ENCODE measurements at places on chromosomes 1 and 21.

DNA sequence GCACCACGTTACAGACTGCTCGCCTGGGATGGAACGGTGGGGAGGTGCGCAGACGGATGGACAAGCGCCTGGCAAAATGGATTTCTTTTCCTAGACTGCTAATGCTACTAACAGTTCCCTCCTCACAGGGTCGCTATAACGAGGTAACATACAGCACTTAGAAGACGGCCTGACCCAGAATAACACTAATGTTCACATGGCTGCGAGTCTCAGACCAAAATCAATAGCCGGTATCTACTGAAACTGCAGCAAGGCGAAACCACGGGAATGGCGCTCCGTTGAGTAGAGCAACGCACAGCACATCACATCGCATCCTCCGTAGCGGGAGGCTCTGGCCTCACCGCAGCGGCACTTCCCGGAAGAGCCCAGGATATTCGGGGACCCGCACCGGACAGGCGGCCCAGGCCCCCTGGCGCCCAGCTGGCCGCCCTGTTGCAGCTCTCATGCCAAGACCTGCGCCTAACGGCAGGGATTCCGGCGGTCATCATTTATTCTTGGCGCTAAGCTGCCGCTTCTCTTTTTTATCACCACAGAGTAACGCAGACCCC is 46.6 kb downstream of the VPS26C start:
- no peak for DNase-seq

GRCh38 chr1:6911021-6911941 is 126.0 kb downstream of the CAMTA1 start:
- no peak for DNase-seq

GRCh38 chr1:112501810-112502641 is 6.7 kb upstream of the WNT2B start:
- peak; percentile 59 for DNase-seq

DNA sequence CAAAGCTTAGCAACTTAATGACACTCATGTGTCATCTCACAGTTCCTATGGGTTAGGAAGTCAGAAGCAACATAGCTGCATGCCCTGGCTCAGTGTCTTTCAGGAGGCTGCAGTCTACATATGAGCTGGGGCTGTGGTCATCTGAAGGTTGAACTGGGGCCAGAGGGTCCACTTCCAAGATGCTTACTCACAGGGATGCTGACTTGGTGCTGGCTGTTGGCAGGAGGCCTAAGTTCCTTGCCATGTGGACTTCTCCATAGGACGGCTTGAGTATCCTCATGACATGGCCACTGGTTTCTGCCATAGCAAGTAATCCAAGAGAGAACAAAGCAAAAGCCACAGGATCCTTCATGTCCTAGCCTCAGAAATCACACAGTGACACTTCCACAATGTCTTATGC is 12.1 kb upstream of the FAM43B start:
- DNase-seq: no peak

- no peak for DNase-seq
These were observed 42.1 kb downstream of the NRIP1 start for GRCh38 chr21:15022608-15023261.

- no peak for DNase-seq
These were observed 29.4 kb upstream of the CSF3R start for GRCh38 chr1:36511804-36512798.

GRCh38 chr1:53165408-53165961 is 23.0 kb upstream of the SLC1A7 start:
- DNase-seq: no peak

GRCh38 chr1:115977499-115978258 is 1.4 kb downstream of the SLC22A15 start:
- no peak for DNase-seq

- no peak for DNase-seq
These were observed 34.9 kb upstream of the ZC3H12A start for GRCh38 chr1:37439349-37439995.

DNA sequence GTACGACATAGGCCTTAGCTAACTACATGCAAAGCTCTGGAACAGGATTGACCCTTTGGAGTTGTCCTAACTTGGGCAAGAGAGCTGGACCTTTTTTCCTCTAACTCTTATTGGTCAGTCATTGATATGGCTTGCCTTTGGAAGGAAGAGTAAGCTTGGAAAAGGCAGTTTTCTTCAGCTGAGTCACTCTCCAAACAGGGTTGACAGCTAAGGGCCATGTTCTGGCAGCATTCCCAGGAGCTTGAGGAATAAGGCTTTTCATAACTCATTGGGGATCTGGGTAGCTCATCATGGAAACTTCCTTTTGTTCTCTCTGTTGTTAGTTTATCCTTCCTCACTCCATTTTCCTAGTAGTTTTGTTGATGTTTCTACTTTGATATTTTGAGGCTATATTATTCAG is 14.5 kb upstream of the ERRFI1 start:
- DNase-seq: no peak

- no peak for DNase-seq
These were observed 123.4 kb downstream of the RIPK4 start for GRCh38 chr21:41643246-41643966.

DNA sequence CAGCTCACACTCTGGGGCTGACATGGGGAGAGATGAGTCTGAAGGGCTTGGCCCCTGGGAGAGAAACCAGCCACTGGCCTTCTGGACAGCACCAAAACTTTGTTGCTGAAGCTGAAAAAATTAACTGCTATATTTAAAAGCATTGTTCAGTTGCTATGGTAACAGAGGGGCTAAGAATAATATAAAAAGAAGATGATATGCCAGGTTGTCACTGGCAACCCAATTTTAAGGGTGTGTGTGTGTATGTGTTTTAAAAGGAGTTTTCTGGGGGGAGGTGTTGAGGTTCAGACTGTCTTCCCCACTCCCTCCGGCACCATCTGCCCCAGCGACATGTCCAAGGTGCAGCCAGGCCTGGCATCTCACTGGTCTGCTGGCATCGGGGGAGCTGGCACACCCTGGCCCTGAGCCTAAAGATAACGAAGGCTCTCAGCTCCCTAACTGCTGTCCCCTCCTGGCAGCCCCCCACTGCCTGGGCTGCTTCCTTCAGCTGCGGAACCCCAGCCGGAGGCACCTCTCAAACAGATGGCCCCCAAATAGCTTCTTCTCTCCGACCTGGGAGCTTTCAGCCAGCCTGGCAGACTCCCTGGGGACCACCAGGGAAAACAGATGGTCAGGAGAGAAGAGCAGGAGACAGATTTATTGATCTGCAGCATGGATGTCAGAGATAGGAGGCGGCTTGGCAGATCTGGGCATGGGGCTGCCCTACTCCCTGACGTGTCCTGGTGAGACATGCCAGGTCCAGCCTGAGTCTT is 203.9 kb downstream of the HIVEP3 start:
- DNase-seq: no peak

DNA sequence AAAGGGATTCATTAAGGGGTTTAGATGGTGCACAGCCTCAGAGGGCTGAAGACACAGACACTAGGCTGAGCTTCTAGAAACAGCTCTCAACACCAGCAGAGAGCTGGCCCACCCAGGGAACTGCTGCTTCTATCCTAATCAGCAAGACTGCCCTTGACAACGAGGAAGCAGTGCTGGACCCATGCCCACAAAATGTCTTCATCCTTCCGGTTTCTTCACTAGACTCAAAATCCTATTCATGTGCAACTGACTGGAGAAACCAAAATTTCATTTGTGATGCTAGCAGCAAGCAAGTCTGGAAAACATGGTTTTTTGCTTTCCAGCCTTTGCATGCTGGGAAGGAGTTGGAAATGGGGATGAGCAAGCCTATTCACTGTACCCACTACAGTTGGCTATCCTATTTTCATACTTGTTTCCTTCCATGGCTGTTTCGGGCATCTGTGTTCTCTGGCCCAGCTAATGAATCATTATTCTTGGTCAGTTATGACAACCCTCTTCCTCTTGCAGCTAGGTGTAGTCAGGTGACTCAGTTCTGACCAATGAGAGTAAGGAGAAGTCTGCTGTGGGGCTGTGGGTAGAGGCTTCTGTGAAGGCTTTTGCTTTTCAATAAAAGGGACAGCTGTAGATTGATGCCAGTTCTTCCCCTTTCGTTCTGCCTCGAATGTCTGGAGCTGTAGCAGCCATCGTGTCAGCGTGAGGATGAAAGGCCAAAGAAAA is 14.6 kb upstream of the TMEM61 start:
- DNase-seq: no peak

DNA sequence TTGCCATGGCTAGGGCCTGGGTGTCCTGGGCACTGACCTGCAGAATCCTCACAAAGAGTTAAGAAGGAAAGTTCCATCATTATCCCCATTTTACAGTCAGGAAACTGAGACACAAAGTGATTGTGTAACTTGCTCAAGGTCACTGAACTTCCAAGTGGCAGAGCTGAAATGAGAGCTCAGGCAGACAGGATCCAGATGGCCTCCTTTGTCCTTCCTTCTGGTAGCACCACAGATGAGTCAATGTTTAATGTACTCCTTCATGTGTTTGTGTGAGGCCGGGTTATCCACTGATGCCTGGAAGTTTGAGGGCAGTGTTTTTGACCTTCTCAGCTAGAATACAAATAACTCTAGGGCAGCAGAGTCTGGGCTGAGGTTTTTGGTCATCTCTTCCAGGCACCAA is 207.0 kb downstream of the TNR start:
- no peak for DNase-seq

Measured in neural crest cell (in vitro differentiated cells).